Left colon (tissue), 2 donors: ENCODE measurements at places on chromosomes 13 and 19. TPM values are rescaled to one million over a fixed set of nuclear protein-coding genes. Genes with fewer than 3 reads are reported as not detected.

The FTL gene
- total RNA-seq = 931 TPM

GRCh38 chr13:98032168-98032567 is 78.7 kb downstream of the IPO5 start:
- no peak for DNase-seq

- no peak for DNase-seq
Observed at GRCh38 chr19:46841458-46842083, 9.1 kb downstream of the AP2S1 start.

The SLC7A9 gene
- 0.73 TPM for total RNA-seq

- DNase-seq = no peak
Observed at GRCh38 chr13:98199480-98199879, 22.4 kb upstream of the RNF113B start.

DNA sequence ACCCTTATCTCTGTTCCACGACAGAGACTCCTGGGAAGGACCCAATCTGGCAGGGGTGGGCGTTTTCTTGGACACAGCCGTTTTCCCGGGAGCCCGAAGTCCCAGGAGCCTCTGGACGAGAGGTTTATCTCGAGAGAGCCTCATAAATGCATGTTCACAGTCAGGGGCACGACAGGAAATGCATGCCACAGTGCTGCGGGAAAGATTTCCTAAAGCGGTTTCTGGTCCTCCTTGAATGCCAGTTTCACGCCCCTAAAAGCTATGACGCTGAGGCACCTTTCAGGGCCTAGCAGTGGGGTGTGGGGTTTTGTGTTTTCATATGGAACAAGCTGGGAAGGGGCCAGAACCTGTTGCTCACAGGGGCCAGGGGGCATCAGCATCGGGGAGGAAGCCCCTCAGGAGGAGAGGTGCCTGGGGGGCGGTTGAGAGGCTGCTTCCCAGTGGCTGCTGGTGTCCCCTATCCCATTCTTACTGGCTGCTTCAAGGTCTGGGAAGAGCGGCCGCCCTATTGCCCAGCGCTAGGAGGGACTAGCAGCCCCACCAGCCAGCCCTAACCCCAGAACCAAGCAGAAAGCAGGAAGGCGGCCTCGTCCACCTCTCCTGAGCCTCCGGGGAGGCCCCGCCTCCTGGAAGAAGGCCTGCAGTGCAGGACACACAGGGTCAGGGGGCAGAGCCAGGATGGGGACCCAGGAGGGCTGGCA is 157.0 kb downstream of the KDM4B start:
- DNase-seq = no peak

DNA sequence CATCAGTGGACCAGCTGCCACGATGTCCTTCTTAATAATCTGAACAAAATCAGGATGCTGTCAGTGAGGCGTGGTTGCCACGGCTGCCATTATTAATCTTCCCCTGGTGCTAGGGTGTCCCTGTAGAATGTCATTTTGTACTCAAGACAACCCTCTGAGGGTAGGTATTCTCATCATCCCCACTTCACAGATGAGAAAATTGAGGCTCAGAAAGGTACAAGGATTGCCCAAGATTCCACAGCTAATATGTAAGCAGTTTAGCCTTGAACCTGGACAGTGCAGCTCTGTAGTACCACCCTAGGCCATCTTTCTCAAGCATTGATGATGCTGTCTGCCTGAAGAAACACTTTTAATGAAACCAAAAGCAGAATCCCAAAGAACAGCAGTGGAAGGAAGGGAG is 8.1 kb downstream of the PPP2R1A start:
- DNase-seq = no peak

DNA sequence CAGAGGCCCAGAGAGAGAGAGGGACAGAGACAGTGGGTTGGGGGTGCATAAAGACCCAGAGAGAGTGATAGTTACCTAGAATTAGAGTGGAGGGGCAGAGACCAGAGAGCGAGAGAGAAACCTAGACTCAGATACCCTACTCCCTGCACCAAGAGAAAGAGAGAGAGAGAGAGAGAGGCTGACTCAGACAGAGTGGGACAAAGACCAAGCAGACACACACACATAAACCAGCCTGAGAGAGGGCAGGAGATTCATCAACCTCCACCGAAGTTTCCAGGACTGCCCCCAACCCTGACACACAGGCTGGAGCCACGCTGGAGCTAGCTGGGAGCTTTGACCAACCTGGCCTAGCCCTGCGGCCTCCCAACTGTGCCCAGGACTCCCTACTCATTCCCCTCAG is 12.9 kb downstream of the SYT3 start:
- no peak for DNase-seq

- peak; percentile 12 for DNase-seq
Observed at GRCh38 chr19:53019684-53020083, 6.0 kb downstream of the ERVV-1 start.

The KLK2 gene
- total RNA-seq = 0.12 TPM

DNA sequence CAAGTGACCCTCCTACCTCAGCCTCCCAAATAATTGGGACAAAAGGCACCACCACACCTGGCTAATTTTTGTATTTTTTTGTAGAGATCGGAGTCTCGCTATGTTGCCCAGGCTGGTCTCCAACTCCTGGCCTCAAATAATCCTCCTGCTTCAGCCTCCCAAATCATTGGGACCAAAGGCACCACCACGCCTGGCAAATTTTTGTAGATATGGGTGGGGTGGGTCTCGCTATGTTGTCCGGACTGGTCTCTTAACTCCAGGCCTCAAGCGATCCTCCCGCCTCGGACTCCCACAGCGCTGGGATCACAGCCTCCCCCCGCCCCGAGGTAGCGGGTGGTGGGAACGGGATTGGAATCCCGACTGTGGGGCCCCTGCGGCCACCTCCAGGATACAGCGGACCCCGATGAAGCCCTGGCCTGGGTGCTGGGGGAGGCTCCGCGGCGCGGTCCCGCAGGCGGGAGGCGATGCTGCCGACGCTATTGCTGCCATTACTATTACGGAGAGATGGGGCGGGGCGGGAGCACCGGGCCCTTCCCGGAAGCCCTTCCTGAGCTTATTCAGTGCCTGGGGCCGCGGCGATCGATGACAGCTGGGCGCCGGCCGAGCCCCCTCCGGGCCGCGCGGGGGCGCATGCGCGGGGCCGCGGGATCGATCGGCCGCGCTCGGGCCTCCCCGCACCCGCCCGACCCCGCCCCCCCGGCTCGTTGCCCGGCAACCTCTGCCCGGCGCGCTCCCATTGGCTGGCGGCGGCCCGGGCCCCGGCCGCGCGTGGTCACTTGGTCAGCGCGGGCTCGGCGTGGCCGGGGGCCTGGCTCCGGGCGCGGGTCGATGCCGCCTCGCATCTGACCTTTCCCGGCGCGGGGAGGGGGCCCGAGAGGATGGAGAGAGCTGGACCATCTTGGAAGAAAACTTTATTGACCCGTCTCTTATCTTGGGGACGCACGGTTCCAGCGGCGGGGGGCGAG is 27.9 kb upstream of the ONECUT3 start:
- DNase-seq = no peak

The PRTN3 gene
- not detected for total RNA-seq

The ZNF416 gene
- total RNA-seq = 2.0 TPM

GRCh38 chr13:40697711-40698110 is 31.3 kb upstream of the FOXO1 start:
- DNase-seq = no peak

DNA sequence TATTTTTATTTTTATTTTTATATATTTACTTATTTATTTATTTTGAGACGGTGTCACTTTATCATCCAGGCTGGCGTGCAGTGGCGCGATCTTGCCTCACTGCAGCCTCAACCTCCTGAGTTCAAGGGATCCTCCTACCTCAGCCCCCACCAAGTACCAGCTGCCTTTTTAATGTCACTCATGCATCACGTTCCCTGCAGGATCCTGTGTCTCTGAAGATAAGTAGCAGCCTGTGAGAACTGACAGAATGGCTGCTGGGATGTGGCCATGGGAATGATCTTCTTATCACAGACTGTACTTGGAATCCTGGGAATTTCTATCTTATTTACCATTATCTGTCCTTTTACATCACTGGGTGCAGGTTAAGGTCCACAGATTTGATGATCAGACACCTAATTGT is 9.2 kb upstream of the ZNF761 start:
- no peak for DNase-seq

The ITM2B gene
- 473 TPM for total RNA-seq

DNA sequence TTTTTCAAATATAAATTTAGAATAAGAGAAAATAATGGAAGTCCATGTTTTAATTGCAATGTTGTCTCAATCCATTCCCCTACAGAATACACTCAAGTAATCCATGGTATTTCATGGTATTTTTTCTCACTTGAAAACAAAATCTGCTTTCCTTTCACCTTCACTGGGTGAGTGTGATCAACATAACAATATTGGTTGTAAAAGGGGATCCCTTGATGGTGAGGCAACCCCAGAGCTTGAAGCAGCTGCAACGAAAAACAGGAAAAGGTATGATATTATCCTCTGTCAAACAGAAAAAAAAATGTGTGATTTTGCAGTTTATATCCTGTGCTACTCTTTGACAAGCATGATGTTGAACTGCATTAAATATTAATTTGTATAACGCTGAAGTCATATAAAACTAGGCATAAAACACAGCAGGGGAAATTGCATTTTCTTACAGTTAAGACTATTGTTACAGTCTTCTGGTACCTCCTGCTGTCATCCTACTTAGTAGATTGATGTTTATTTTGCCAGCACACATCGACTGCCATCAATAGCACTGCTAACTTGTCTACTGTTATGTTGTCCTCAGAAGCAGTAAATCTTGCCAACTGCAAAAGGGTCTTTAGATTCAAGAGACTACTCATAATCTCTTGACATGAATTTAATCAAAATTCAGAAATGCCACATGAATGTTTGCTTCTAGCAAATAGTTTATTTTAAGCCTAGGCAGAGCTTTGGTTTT is 373.1 kb upstream of the MIR17HG start:
- no peak for DNase-seq

The WTIP gene
- 3.4 TPM for total RNA-seq
